ENCODE measurements at places on chromosomes 6 and 20.

DNA sequence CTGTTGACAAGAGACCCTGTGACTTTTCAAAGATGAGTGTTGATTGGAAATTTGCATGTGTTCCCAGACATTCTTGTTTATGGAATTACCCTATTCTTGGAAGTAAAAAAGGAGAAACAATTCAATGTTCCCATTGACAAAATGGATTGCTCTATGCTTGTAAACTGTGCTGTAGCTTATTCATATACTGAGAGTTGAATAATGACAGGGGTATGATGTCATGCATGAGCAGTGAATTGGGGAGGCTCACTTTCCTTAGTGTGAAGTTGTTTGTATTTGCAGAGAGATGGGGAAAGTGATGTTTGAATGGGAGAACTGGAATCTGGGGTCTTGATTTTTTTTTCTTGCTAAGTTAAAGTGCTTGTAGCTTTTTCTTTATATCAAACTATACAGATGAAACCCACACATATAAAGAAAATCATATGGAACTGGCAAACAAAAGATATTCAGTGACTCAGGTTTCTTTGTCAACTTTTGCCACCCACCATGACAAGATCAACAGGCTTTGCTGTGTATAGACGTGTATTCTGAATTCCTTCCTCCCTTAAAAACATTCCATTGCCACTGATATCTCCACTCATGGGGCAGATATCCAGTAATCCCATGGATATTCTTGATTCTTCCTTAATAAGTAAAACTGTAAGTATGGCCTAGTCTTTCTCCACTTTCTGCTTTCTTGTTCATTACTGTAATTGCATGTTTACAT is 97.8 kb upstream of the JAG1 start:
- DNase-seq: no peak

DNA sequence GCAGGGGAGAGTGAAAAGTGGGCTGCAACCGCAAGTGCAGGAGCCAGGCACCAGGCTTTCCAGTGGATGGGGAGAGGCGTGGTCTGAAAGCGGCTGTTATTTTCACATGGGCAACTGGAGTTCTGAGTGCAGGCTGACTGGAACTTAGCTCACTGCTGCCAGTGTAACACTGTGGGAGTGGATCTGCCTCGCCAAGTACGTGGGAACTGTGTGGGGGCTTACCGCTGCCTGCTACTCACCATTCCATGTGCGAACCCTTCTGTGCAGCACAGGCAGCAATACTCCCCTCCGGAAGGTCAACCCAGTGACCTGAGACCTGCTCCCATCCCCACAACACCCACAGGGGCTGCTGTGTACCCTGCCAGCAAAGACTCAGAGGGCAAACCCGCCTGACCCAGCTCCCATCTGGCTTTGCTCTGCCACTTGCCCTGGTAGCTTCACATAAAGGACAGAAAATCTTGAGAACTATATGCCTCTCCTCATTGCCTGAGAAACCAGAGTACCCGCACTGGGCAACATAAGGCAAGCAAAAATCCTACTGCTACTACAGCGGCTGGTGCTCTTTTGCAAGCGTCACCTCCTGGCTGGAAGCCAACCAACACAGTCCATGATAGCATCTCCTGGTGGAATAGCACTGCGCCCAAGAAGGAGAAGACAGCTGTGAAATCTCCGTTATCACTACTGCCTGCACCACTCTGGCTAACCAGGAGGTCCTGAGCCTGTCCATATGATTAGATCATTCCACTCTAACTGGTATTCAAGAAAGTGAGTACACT is 54.4 kb upstream of the SIRPG start:
- no peak for DNase-seq

GRCh38 chr6:168563656-168564055 is 122.7 kb downstream of the SMOC2 start:
- no peak for DNase-seq

DNA sequence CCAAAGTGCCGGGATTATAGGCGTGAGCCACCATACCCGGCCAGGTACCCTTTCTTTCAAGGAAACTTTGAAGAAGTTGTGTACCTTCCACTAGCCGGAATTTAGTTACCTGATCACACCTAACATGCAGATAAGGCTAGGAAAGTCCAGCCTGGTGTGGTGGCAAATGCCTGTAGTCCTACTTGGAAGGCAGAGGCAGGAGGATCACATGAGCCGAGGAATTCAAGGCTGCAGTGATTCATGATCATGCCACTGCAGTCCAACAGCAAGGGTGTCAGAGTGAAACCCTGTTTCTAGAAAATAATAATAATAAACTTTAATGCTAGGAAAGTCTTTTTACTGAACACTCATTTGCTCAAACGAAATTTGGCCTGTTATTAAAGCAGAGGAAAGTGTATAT is 21.0 kb downstream of the NFYA start:
- DNase-seq: no peak

- no peak for DNase-seq
Measured at GRCh38 chr6:71490876-71491275, 202.3 kb downstream of the OGFRL1 start.

DNA sequence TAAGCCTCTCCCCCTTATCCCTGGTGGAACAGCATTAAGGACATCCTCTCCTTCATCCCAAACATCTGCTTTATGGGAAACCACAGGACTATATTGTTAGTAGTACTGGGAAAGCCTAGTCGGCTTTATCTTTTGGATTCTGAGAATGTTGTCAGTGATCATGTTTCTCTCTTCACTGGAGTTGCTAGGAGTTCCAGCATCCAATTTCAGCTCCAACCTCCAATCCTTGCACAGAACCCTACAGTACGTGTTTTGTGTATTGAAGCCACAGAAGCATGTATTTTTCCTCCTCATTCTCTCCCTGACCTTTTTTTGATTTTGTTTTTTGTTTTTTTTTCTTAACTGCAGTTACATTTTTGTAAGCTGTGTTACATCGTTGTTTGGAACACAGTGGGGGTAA is 84.0 kb downstream of the PHACTR3 start:
- DNase-seq: no peak

DNA sequence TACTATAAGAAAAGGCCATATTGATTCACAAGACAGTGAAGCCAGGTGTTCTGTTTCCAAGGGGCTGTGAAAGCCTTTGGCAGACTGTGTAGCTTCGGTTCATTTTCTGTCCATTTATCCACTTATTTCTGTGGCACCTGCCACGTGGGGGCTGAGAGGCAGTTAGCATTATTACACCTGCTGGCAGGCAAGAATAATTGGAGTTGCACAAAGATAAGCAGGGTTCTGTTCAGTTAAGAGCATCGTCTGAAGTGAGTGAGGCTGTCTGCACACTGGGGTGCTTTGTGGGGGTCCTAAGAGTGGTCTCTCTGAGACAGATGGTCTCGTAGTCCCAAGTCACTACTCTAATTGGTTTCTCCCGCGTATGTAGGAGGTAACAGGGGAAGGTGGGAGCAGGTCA is 60.6 kb upstream of the CCN6 start:
- no peak for DNase-seq

- no peak for DNase-seq
Measured at GRCh38 chr20:62908971-62909791, 17.1 kb downstream of the DIDO1 start.

Data from activated CD4-positive, alpha-beta T cell treated with anti-CD3 and anti-CD28 coated beads for 24 hours (primary cell).